ENCODE measurements at places on chromosomes 6 and 20. TPM values are rescaled to one million over a fixed set of nuclear protein-coding genes. Genes with fewer than 3 reads are reported as not detected.
A peak's percentile ranks its signal among the peaks of the same experiment; 100 is the strongest.

Gene FOXF2
- total RNA-seq, result not detected

Gene CDSN
- not detected for total RNA-seq

Gene SLCO4A1
- total RNA-seq, result 1.7 TPM

Gene TFAP2C
- 0.13 TPM for total RNA-seq

Gene C6orf132
- 0.38 TPM for total RNA-seq

Gene MOG
- total RNA-seq, result not detected

Gene HRH3
- not detected for total RNA-seq

Gene PAX1
- total RNA-seq, result not detected

Gene BNIP5
- total RNA-seq, result not detected

Gene E2F1
- 0.60 TPM for total RNA-seq

Gene UNC5CL
- 9.3 TPM for total RNA-seq

DNA sequence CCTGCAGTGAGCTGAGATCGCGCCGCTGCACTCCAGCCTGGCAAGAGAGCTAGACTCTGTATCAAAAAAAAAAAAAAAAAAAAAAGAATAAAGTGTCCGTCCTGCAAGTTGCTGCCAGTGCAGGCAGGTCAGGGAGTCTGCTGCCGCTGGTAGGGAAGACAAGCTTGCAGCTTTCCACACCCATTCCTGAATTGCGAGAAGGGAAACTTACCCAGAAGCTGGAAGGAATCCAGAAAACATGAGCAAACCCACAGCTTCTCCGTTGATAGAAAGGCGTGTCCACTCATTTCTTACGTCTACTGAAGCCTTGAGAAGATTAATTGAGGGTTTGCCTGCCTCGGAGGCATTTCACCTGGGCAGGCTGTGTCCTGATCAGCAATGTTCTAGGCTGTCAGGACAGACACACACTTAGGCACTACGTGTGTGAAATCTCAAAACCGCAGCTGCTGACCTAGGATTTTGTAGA is 61.6 kb upstream of the DSP start:
- no peak for DNase-seq

- no peak for DNase-seq
Measured at GRCh38 chr6:166270706-166271375, 37.4 kb downstream of the PRR18 start.

- DNase-seq, result no peak
Measured at GRCh38 chr6:3061501-3061941, 6.8 kb upstream of the RIPK1 start.

GRCh38 chr6:126888727-126889725 is 229.4 kb upstream of the RSPO3 start:
- no peak for DNase-seq

DNA sequence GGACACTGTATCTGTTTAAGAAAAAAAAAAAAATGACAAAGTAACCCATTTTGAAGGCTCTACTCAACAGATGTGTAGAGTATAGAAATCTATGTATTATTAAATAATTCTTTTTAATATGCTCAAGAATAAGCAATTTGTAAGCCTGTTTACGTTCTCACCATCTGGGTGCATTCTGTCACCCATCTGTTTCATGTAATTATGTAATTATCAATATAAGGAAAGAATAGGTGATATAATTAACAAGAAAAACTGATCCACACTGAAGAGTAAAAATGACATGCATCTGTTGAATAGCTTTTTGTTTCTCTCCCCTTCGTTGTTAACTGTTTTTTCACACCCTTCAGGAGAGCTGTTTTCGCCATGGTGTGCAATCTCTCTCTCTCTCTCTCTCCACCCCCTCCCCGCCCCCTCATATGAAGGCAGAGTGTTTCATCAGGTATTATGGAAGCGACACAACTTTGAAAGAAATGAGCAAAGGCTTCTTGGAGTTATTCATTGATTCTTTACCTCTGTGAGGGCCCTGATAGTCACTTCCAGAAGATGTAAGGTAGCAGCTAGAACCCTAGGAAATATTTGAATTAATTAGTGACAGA is 154.3 kb upstream of the INSM1 start:
- no peak for DNase-seq

DNA sequence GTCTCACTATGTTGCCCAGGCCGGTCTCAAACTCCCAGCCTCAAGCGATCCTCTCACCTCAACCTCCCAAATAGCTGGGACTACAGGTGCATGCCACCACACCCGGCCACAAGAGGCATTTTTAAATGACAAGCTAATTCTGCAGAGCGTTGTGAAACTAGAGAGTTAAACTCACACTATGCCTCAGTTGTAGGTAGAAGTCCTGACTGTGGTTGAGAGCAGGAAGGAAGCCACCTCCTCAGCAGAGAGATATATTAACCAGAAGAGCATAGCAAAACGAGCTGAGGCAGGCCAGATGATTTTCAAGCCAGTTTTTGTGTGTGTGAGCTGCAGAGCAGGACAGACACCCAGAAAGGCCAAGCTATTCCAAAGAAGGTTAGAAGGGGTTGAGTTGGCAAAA is 150.3 kb downstream of the MBOAT1 start:
- DNase-seq, result no peak

GRCh38 chr6:109351231-109352130 is 30.8 kb downstream of the CD164 start:
- DNase-seq, result no peak

DNA sequence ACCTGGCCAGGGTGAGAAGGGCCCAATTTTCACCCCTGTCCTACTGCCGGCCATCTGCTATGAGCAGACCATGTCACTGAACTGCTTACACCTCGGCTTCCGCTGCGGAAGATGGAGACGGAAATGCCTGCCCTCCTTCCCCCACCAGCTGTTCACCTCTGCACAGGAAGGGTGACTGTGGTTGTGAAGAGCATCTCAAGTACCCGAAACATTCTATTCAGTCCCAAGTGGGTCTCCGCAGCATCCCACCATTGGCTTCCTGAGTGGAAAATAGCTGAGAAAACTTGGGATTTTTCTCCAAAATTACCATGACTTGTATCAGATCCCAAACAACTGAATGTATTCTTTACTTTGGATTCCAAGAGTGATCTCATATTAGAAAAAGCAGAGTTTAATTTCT is 16.1 kb downstream of the DOK5 start:
- no peak for DNase-seq

DNA sequence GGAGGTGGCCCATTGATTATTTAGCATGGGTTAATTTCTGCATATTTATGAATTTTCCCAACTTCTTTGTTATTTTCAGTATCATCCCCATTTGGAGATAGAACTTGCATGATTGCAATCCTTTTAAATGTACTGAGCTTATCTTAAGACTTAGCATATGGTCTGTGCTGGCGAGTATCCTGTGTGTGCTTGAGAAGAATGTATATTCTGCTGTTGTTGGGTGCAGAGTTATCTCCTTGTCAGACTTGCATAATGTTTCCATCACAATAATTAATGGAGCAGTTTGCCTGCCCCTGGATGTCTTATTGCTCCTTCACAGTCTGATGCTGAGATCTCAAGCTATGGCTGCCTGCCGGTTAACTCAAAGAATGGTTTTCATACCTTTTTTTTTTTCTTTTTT is 112.6 kb downstream of the CDYL start:
- no peak for DNase-seq

DNA sequence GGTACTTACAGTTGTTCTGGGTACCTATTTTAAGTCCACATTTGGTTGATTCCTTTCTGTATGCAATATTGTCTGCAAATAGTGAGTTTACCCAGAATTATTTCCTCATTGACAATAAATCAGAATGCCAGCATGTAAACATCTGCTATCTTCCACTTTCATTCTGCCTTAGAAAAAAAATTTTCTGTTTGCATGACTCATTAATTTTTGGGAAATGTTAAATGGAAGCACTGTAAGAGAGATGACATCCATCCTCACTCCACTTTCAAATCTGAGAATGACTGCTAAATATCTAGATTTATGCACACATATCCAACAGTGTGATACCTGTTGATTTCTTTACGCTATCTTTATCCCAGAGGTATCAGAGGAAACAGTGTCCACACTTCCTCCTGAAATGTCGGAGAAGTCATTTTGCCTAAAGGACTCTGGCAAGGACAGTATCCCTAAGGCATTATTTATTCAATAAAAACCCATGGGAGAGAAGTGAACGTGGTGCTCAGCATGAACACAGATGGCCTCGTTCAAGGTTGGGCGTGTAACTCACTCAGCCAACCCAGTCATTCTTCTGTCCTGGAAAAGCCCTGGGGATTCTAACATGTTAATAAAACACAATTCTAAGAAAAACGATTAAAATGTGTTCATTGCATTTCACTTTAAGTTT is 780.9 kb downstream of the QKI start:
- no peak for DNase-seq

DNA sequence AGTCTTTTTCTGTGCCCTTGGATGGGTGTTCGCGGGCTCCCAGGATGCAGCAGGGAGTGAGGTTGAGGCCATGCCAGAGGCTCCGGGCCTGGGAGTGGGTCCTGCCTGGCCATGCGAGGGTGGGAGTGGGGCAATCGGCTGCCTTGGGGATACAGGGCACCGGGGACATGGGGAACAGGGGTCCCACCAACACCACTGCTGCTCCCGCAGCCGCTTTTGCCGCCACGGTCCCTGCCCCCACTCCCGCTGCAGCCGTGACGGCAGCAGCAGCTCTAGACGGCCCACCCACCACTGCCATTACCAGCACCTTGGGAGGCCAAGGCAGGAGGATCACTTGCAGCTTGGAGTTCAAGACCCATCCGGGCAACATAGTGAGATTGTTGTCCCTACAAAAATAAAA is 35.3 kb upstream of the FAM50B start:
- DNase-seq, result no peak

DNA sequence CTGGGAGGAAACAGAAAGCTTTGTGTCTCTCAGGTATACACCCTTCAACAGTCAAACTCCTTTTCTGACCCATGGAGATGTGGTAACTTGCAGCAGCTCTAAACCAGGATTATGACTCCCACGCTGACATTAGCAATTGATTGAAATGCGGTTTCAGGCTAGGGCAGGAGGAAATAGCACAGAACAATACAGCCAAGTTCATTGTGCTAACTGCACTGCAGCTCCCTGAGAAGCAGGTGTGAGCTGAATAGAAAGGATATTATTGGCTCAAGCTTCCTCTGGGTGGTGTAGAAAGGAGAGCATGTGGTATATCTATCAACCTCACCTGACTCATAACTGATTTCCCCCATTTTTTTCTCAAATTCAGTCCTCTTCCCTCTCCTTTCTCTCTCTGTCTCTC is 612.3 kb upstream of the BTBD3 start:
- no peak for DNase-seq

GRCh38 chr20:15597306-15597705 is 975.9 kb downstream of the KIF16B start:
- DNase-seq, result no peak

DNA sequence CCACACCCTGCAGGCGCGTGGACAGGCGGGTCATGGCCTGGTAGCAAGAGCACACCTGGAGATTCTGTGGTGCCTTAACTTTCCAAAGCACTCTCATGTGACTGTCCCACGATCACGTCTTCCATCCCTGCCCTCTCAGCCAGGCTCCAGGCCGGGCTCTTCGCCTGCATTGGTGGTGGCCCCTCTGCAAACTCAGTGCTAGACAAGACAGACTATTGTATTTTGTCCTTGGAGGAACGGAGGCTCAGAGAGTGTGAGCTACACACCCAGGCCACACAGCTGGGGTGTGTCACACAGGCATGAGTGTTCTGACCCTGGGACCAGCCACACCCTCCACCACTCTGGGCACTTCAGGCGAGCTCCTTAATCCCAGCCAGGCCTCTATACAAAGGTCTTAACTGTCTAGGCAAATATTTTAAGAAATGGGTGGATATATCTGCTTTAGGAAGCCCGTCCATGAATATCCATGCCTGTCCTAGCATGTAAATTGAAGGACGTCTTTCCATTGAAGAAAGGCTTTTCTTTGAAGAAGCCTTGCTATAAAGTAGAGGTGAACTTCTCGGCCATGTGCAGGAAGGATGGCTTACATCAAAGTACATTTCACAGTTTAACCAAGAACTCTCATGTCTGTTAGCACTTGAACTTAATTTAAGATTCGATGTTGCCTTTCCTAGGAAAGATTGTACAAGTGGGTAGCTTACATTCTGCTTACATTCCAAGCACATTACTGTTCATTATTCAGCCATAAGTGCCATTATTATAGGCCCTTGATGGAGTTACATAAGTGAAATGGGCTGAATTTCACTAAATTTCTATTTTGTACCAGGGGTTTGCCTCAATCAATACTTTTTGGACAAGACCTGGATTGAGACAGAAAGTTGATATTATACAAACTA is 263.9 kb downstream of the DLL1 start:
- DNase-seq, result peak; percentile 18

DNA sequence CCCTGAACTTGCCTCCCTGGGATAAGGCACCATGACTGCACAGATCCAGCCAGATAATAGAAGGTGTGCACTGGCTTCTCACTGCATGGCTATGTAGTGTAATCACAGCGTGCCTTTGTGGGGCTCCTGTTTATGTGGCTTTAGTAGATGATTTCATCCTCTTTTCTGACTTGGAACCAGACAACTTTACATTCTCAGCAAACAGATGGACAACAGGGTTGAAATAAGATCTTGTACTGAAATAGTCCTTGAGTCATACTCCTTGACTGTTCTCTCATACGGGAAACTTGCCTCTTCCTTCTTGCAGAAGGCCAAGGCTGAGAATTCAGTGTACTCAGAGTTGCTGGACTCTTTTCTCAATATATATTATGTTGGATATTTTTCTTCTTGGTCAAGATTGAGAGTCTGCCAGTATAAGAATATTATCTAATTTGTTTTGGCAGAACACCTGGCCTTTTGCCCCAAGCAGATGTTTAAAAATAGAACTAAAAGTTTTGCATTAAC is 25.0 kb upstream of the RNF144B start:
- DNase-seq, result no peak

DNA sequence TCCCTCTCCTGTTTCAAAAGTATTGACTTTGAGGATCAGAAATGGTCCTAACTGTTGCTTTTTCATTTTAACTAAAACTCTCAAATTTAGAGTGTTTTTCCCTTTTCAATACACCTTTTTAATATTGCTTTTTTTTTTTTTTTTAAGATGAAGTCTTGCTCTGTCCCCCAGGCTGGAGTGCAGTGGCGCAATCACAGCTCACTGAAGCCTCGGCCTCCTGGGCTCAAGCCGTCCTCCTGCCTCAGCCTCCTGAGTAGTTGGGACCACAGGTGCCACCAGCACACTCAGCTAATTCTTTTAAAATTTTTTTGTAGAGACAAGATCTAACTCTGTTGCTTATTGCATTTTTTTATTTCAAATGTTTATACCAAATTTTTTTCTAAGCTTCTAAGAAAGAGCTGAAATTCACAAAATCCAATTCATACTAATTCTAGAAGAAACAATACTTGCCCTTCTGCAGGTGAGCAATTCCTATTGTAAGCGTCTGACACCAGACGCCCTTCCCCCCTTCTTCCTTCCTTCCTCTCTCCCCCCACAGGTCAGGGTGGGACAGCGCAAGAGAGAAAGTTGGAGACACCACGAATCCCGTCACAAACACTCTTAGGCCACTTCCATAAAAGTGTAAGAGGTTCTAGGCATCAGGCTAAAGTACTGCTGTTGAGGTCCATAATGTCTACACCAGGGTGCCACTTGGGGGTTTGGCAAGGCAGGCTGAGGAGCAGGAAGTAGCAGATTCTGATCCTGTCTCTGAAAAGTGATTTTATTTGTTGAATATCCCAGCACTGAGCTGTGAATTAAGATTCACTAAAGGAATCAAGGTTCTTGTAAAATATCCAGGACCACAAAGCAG is 12.8 kb downstream of the DLL1 start:
- no peak for DNase-seq

GRCh38 chr6:20182926-20183521 is 29.2 kb downstream of the MBOAT1 start:
- no peak for DNase-seq

GRCh38 chr20:35264755-35265154 is 13.2 kb downstream of the MMP24OS start:
- DNase-seq, result no peak

Measured in left lobe of liver (tissue), 2 donors.